SIG-M5 (cell line): ENCODE measurements at places on chromosomes 1 and 21.

DNA sequence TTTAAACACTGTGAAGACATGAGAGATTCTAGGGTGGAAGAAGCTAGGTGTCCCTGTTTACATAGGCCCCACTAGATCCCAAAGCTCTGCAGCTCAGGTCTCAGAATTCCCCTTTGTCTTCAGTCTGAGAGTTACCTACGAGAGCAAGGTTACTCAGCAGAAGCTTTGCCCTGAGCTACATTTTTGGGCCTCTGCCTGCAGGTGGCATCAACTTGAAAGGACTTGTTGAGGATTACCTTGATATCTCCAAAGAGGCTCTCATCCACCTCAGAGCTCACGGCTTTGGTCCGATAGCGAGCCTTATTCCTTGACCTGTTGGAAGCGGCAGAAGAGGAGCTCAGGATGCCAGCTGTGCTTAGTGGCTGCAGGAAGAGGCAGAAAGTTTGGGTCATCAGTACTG lies 7.0 kb downstream of the CFAP45 start:
- DNase-seq = no peak

GRCh38 chr1:9723068-9723805 lies 71.7 kb downstream of the PIK3CD start:
- no peak for DNase-seq

- DNase-seq = no peak
Observed at GRCh38 chr1:10556430-10557005, 81.8 kb downstream of the PEX14 start.

DNA sequence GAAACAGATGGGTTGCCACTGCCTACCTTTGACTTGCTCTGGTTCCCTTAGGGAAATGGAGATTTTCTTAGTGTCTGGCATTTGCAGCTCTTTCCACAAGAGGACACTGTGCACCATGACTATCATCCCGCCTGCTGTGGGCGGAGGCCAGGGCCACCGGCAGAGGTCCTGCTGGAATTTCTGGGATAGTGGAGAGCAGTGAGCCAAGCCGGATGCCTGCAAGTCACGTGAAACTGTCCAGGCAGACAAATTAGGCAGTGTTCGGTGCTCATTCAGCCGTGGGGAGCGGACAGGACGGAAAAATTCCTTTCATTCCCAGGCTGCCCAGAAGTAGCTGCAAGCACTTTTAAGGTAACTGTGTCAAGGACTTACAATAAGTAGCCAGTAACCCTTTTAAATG lies 43.4 kb downstream of the IGSF5 start:
- no peak for DNase-seq

- DNase-seq = no peak
Observed at GRCh38 chr1:5837976-5838653, 154.1 kb downstream of the NPHP4 start.

- no peak for DNase-seq
Observed at GRCh38 chr1:85661767-85662166, 46.5 kb downstream of the ZNHIT6 start.

GRCh38 chr1:51093581-51093980 lies 8.4 kb upstream of the C1orf185 start:
- no peak for DNase-seq

DNA sequence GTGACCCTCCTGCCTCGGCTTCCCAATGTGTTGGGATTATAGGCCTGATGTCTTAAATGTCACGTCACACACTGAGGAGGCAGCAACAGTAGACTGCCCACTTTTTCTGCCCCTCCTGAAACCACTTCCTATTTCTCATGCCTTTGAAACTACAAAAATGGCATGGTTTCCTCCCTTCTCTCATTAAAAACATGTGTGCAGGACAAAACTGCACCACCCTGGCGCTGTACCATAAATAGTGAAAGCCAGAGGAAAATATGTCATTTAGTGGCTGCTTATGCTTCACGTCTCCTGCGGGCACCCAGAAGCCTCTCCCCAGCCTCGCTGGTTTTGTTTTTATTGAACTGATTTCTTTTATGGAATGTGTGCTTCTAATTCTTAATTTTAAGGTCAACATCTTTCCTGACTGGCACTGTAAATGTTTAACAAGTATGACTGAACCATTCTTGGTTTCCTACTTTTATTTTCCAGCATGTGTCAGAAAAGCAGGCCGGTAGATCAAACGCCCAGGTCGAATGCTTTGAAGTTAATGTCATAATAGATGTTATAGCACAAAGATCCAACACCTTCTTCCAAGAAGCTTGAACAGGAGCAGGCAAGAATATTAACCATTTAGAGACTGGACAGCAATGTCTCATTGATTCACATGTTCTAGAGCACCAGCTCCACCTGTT lies 59.6 kb upstream of the C1orf87 start:
- no peak for DNase-seq

DNA sequence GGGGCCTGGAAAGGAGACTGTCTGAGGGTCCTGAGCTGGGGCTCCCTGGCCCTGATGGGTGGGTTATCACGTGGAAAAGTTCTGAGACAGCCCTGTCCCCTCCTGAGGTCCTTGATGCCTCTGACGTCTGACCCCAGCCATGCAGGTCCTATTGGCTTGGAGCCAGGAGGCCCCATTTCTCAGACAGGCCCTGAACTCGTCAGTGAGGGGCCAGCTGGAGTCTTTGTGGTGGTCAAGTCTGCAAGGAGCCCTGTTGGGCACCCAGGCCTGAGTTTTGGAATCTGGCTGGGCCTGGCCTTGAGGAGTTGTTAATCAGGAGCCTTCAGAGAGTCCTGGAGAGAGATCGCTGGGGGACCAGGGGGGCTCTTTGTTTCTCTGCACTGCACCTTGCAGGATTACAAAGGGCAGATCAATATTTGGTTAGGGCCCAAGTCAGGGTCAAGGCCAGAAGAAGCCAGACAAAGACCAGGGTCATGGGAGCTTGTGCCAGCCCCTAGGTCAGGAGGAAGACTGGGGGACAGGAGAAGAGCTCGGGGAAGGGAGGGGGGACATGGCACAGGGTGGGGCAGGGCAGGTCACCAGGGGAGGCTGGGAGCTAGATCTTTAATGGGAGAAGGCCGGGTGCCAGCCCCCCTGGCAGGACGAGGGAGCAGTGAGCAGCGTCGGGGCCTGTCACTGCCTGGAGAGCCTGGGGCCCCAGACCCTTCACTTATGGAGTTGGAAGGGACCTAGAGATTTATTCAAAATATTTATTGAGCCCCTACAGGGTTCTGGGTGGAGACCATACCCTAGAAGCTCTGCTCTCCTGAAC lies 83.2 kb downstream of the PTPRU start:
- no peak for DNase-seq

DNA sequence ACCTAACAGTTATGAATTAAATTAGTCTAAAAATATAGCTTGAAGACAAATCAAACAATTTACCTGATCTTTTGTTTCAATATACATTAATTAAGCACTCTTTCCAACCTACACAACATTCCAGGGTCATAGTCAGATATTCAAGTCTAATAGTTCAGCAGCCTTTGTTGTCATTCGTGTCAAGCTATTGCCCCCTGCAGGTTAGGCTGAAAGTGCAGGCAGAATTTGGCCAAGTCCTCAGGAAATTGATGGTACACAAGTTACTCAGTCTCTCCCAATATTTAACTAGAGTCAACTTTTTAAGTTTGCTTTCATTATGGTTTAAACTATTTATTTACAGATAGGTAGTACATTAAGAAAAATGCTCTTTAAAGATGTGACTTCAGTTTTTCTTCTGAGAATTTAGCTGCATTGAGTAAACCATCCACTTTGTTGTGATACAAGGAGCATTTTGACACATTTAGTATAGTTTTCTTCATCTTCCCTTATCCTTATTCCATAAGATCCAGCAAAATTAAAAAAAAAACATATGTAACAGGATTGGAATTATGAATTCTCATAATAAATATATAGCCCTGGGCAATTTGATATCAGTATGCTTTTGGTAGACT lies 130.3 kb upstream of the DPYD start:
- no peak for DNase-seq

DNA sequence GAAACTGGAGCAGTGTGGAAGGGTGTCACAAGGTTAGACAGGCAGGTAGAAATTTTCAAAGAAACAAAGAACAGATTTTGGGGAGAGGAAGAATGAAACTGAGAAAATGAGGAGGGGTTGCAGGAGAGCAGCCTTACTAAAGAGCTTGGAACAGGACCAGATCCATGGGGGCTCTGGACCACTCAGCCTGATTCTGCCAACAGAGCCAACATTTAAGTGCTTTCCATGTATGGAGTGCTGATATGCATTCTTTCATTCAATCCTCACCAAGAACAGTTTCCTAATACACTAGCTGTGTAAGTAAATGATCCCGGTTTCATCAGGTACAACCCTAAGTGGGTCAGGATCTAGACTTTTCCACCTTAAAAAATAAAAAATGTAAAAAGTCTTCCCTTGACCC lies 16.2 kb downstream of the LPGAT1 start:
- DNase-seq = no peak

DNA sequence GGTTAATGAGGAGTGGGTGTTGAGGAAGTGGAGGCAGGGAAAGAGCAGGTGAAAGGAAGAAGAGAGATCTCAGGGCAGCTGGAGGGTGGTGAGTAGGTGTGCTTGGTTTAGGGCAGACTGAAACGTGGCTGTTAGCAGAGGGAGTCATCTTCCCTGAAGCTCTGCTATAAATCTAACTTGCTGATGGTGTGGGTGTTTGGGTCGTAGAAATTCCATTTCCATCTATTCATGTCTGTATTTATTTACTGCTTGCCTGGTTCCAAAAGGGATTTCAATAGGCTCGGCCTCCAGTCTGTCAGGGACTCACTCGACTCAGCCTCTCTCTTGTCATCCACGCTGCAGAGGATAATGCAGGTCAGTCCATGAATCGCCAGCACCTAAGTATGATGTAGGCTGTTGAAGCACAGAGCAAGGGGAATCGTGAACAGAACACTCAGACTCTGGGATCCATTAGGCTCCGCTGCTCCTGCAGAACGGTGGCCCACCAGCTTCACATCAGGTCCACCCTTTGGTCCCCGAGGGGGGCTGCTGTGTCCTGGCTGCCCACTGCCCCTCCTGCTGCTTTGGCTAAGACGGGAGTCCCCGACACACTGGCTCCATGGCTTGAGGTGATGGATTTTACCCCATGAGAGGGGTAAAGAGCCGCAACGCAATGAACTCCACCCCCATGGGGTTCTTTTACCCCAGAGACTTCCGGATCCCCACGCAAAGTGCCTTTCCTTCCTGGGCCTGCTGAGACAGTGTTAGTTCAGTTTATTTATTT lies 156.2 kb downstream of the RHOU start:
- DNase-seq = no peak

- no peak for DNase-seq
Observed at GRCh38 chr1:112687785-112688496, 13.5 kb downstream of the MOV10 start.

DNA sequence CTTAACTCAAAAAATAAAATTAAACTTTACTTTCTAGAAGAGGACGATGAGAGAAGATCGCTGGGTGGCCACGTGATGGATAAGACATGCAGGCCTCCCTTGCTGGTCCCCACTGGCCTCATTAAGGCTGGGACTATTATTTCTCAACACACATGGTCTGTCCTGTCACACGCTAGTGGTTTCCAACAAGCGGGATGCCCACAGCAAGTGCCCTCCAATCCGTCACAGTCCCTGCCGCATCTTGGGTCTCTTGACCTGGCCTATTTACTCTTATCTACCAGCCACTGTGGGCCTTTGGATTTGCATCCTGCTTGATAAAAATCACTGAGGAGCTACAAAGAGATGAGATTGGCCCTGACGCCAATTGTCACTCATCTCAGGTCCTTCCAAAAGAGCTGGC lies 30.0 kb downstream of the CAPZB start:
- DNase-seq = no peak

- DNase-seq = no peak
Observed at GRCh38 chr1:222167896-222168295, 380.0 kb downstream of the HHIPL2 start.

- DNase-seq = no peak
Observed at GRCh38 chr1:14190508-14190907, 408.0 kb upstream of the KAZN start.

DNA sequence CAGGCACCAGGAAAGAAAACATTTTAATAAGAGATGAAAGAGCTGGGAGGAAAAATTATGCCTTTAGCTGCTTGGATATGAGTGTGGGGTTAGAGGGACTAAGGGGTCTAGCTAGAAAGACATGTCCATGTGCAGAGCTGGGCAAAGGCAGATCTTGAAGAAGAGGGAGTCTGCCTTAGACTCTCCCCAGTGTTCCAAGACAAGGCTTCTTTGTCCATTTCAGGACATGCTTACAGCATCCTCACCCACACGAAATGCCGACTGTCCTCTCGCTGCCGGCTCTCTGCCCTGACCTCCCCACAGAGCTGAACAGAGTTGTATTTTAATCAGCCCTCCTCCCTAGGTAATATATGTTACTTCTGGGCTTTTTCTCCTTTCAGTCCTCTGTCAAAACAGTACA lies 100.7 kb upstream of the ATP1B1 start:
- no peak for DNase-seq

GRCh38 chr1:103283371-103283770 lies 175.0 kb upstream of the COL11A1 start:
- no peak for DNase-seq

DNA sequence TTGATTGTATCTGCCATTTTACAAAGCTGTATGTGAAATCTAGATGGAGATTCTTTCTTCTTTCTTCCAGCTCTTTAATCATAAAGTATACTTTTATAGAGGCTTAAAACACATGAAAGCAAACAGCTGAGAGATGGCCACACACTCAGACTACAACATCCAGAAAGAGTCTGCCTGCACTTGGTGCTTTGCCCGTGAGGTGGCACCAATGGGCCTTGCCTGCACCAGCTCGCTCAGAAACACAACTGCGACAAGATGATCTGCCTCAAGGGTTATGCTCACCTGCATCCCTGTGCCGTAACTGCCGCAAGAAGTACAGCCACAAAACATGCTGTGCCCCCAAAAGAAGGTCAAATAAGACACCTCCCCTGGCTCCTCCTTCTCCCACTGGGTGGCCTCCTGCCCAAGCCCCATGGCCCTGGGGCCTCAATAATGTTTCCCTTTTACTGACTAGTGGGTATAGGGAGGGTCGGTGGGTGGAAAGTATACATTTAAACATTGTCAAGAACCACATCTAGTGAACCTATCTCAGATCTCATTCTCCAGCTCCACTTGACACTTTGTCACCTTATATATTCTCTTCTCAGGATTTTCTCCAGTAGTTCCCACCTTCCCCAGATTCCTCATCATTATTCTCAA lies 66.7 kb upstream of the ANGPTL3 start:
- DNase-seq = no peak

GRCh38 chr1:180571832-180572636 lies 13.3 kb downstream of the OVAAL start:
- no peak for DNase-seq

DNA sequence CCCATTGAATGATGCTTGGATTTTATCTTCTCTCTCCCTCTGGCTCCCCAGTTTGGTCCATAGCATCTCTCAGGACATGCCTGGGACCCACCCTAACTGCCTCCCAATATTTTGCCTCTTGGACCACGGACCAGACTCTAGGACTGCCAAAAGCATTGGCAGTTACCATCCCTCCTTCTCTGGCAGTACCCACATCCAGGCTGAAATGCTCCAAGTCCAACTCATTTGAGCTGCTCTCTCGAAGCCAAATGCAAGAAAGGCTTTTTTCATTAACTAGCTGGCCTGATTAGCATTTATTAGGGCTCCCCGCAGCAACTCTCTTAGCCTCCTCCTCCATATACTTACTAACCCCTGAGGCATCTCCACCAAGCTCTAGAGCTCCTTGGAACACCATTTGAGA lies 140.0 kb upstream of the GRIK3 start:
- no peak for DNase-seq

- DNase-seq = no peak
Observed at GRCh38 chr1:204396015-204396583, 15.5 kb downstream of the PPP1R15B start.

- no peak for DNase-seq
Observed at GRCh38 chr1:231959225-231959884, 332.8 kb downstream of the DISC1 start.
